ENCODE measurements at places on chromosomes 6 and 20.

- no peak for DNase-seq
Observed at GRCh38 chr20:5402903-5403531, 86.3 kb upstream of the PROKR2 start.

- no peak for DNase-seq
Observed at GRCh38 chr20:45235995-45236394, 14.8 kb downstream of the SEMG2 start.

DNA sequence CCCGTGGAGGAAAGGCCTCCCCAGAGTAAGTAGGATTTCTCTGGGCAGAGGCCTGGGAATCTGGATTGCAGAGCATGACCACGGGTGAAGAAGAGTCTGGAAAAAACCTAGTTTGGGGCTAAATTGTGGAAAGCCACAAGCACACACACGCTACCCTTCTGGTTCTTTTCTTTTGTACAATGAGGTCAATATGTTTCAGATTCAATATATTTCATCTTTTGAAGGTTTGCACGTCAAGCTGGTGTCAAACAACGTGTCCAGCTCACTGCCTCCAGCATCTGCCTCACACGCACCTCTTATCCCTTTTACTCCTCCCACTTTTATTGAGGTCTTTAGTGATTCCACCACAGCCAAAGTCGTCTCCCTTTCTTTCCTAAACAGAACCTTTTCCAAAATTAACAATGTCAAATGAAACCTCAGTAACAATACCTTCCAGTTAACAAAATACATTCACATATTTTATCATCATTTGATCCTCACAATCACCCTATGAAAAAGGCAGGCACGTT, 773 bp upstream of the EPB41L2 start:
- no peak for DNase-seq

- DNase-seq = no peak
Observed at GRCh38 chr6:118680452-118681095, 29.2 kb upstream of the CEP85L start.

- no peak for DNase-seq
Observed at GRCh38 chr20:1711826-1712601, 54.4 kb upstream of the SIRPG start.

DNA sequence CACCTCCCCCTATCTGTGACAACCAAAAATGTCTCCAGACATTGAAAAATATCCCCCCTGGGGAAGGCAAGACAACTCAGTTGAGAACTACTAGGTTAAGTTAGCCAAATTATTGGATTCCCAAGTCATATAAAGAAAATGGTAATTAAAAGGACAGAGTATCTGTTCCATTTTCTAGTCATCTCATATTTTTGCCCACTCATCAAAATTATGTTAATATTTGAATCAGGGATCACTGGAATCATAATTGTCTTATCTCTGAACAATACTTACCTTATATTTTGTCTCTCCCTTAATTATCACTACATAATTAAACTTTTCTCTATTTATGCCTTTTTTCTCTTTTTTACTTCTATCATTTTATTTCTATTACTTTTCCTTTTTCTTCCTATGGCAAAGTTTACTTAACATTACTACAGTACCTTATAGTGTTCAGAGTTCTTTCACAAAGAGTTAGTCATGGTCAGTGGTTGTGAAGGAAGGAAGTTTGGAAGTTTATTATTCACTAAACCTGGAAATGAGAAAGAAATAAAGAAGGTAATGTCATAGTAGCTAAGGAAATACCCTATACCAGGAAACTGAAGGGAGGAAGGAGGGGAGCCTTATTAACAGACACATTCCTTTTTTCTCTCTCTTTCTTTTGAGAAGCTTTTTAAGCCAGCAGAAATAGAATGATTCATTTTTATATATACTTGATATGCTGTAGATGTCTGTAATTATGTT, 332.9 kb downstream of the COL12A1 start:
- DNase-seq = peak; percentile 47

DNA sequence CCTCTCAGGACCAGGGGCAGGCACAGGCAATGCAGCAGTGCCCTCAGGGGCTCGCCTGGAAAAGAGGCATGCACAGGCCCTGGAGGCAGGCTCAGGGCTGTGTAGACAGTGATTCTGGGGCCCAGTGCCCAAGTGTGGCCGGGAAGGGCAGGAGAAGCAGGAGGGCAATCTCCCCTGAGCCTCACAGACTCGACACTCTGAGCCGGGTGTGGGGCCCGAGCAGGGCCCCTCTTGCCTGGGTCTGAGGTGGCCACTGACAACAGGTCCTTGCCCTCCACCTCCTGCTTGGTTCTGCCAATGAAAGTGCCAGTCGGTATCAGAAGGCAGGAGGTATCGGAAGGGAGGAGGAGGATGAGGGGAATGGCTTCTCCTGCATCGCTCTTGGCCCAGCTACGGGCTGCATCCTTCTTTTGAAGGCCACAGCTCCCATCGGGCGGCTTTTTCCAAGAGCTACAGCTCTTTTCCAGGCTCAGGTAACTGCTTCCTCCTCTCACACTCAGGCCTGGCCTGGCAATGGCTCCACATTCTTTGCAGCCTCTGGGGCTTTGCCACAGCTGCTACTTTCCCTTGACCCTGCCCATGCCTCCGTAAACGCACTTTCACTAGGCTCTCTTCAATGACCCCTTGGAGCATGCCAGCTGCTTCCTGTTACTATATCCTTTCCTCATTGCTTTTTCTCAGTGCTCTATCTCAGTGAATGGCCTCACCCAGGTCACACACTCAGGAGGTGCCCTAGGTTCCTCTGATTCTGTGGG, 24.5 kb downstream of the GABRR2 start:
- no peak for DNase-seq

DNA sequence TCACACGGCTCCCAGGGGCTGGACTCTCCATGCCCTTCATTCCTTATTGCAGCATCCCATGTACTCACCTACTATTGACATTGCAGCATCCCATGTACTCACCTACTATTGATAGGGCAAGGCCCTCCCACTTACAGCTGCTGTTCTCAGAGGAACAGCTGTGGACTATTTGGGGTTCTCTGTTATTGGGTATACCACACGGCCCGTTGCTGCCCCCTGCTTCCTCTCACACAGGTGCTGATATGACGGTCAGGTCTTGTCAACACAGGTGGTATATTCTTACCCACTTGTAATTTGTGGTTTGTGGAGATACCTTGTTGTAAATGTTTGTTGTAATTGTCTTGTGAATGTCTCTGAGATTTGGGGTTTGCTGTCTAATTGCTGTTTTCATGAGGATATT, 18.8 kb downstream of the ALDH5A1 start:
- no peak for DNase-seq

All from fibroblast of skin of abdomen (primary cell).